ENCODE measurements at places on chromosomes 5 and 9. TPM values are rescaled to one million over a fixed set of nuclear protein-coding genes. Genes with fewer than 3 reads are reported as not detected.

- no peak for DNase-seq
- H3K27ac ChIP-seq = no peak overlapping the region
- no peaks in the 10 kb centered on the region for H3K27me3 ChIP-seq
- H3K36me3 ChIP-seq = no peaks in the 10 kb centered on the region
Measured at GRCh38 chr5:6117212-6117611, 261.1 kb downstream of the MED10 start.

- no peaks in the 10 kb centered on the region for H3K4me1 ChIP-seq
- H3K4me3 ChIP-seq = no peak overlapping the region
- no peaks in the 10 kb centered on the region for H3K27me3 ChIP-seq
- DNase-seq = no peak
- H3K36me3 ChIP-seq = no peaks in the 10 kb centered on the region
- no peak overlapping the region for H3K27ac ChIP-seq
Measured at GRCh38 chr9:129395633-129396364, 217.7 kb upstream of the IER5L start.

The PPIP5K2 gene
- total RNA-seq = 115 TPM

The TRIP13 gene
- total RNA-seq = 108 TPM

The EMB gene
- not detected for total RNA-seq

The CDKN2A gene
- total RNA-seq = 290 TPM

The SLC27A4 gene
- total RNA-seq = 23.3 TPM

GRCh38 chr5:31221001-31221400 lies 27.5 kb downstream of the CDH6 start:
- DNase-seq = no peak
- no peaks in the 10 kb centered on the region for H3K4me1 ChIP-seq
- no peak overlapping the region for H3K27ac ChIP-seq
- no peaks in the 10 kb centered on the region for H3K36me3 ChIP-seq

The AJM1 gene
- 0.11 TPM for total RNA-seq

- no peaks in the 10 kb centered on the region for H3K36me3 ChIP-seq
- no peak overlapping the region for H3K4me3 ChIP-seq
- DNase-seq = no peak
- H3K27me3 ChIP-seq = no peaks in the 10 kb centered on the region
- no peaks in the 10 kb centered on the region for H3K4me1 ChIP-seq
Measured at GRCh38 chr9:6656614-6657300, 11.2 kb upstream of the GLDC start.

- H3K27me3 ChIP-seq = no peaks in the 10 kb centered on the region
- H3K36me3 ChIP-seq = no peaks in the 10 kb centered on the region
- H3K27ac ChIP-seq = no peak overlapping the region
- H3K4me1 ChIP-seq = peaks cover 9% of the 10 kb centered on the region
- H3K4me3 ChIP-seq = no peak overlapping the region
Measured at GRCh38 chr9:123655681-123656423, 274.1 kb downstream of the DENND1A start.

GRCh38 chr9:129491487-129491855 lies 129.4 kb downstream of the C9orf50 start:
- H3K27ac ChIP-seq = peak overlapping the region; percentile 31
- no peak for DNase-seq
- peaks cover 23% of the 10 kb centered on the region for H3K36me3 ChIP-seq
- no peaks in the 10 kb centered on the region for H3K27me3 ChIP-seq

GRCh38 chr5:176549871-176550270 lies 729 bp downstream of the CDHR2 start:
- H3K36me3 ChIP-seq = no peaks in the 10 kb centered on the region
- peaks cover 11% of the 10 kb centered on the region for H3K27me3 ChIP-seq
- DNase-seq = no peak
- no peaks in the 10 kb centered on the region for H3K4me1 ChIP-seq
- no peak overlapping the region for H3K27ac ChIP-seq

The ABLIM3 gene
- total RNA-seq = 32.8 TPM

DNA sequence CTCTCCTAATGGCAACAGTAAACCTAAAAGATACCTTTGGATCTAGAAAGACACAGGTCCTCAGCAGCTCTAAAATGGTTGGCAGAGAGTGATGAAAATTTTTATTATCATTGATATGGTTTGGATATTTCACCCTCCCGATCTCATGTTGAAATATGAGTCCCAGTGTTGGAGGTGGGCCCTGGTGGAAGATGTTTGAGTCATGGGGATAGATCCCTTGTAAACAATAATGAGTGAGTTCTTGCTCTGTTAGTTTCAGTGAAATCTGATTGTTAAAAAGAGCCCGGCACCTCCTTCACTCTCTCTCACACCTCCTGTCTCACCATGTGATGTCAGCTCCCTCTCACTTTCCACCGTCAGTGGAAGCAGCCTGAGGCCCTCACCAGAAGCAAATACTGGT lies 117.7 kb downstream of the FRMD3 start:
- H3K27me3 ChIP-seq = no peaks in the 10 kb centered on the region
- no peak overlapping the region for H3K4me3 ChIP-seq
- H3K4me1 ChIP-seq = peaks cover 27% of the 10 kb centered on the region
- peaks cover 5% of the 10 kb centered on the region for H3K36me3 ChIP-seq

The HDHD3 gene
- 5.8 TPM for total RNA-seq

The IL6ST gene
- 196 TPM for total RNA-seq

The OR1J2 gene
- total RNA-seq = not detected

The PTGR1 gene
- total RNA-seq = 86.8 TPM

- no peak overlapping the region for H3K27ac ChIP-seq
- H3K27me3 ChIP-seq = no peaks in the 10 kb centered on the region
- H3K4me1 ChIP-seq = no peaks in the 10 kb centered on the region
- no peak overlapping the region for H3K4me3 ChIP-seq
- no peak for DNase-seq
- no peaks in the 10 kb centered on the region for H3K36me3 ChIP-seq
Measured at GRCh38 chr9:25654417-25654816, 23.8 kb downstream of the TUSC1 start.

- no peaks in the 10 kb centered on the region for H3K4me1 ChIP-seq
- no peaks in the 10 kb centered on the region for H3K36me3 ChIP-seq
- no peak overlapping the region for H3K4me3 ChIP-seq
- H3K27me3 ChIP-seq = no peaks in the 10 kb centered on the region
- no peak for DNase-seq
- H3K27ac ChIP-seq = no peak overlapping the region
Measured at GRCh38 chr9:34171753-34172535, 6.9 kb upstream of the UBAP1 start.

GRCh38 chr5:150376799-150377771 lies 19.6 kb downstream of the TCOF1 start:
- no peaks in the 10 kb centered on the region for H3K27me3 ChIP-seq
- H3K27ac ChIP-seq = peak overlapping the region; percentile 90
- no peak overlapping the region for H3K4me3 ChIP-seq
- peak; percentile 92 for DNase-seq
- peaks cover 89% of the 10 kb centered on the region for H3K36me3 ChIP-seq

The SPATA31A3 gene
- total RNA-seq = not detected

The HTR1A gene
- not detected for total RNA-seq

- H3K36me3 ChIP-seq = peaks cover 10% of the 10 kb centered on the region
- no peak overlapping the region for H3K4me3 ChIP-seq
- H3K4me1 ChIP-seq = peaks cover 10% of the 10 kb centered on the region
- DNase-seq = peak; percentile 47
Measured at GRCh38 chr5:160287378-160288051, 24.8 kb downstream of the CCNJL start.

DNA sequence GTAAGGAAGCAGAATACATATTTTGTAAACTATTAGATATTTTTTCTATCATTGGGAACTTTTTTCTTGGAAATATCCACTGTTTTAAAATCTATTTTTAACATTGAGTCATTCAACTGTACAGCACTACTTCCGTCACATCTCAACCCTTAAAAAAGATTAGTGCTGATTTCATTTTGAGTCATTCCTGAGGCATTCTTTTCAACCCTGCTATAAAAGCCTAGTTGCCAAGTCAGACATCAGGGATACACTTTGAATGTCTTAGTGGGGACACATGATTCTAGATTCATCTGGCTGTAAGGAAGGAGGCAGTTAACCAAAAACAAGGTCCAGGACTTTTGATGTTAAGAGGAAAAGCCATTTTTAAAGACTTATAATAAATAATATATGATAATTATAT lies 160.9 kb downstream of the GIN1 start:
- peaks cover 27% of the 10 kb centered on the region for H3K4me1 ChIP-seq
- H3K27me3 ChIP-seq = no peaks in the 10 kb centered on the region
- DNase-seq = peak; percentile 50
- peak overlapping the region; percentile 100 for H3K27ac ChIP-seq
- peaks cover 18% of the 10 kb centered on the region for H3K36me3 ChIP-seq
- no peak overlapping the region for H3K4me3 ChIP-seq

DNA sequence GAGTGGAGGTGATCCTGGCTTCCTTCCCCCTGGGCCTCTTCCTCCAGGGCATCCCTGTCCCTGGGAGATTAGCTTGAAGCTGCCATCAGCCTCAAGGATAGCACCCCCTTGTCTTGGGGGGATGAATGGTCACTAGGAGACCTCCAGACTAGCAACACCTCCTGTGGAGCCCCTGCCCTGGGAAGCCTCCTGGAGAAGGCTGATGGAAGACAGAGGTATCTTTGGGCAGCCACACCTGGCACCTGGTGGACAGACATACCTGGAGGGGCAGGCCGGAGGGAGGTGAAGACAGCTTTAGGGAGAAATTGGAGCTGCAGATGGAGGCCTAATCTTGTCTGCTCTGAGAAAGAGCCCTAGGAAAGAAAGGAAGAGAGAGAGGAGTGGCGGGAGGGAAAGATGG lies 9.0 kb upstream of the TTLL11 start:
- H3K36me3 ChIP-seq = no peaks in the 10 kb centered on the region
- no peaks in the 10 kb centered on the region for H3K4me1 ChIP-seq
- no peaks in the 10 kb centered on the region for H3K27me3 ChIP-seq
- H3K27ac ChIP-seq = no peak overlapping the region
- no peak for DNase-seq

The PFN3 gene
- not detected for total RNA-seq

GRCh38 chr5:141958113-141958512 lies at the start of gene PCDH12:
Gene PCDH12, minus strand, starts transcription at chr5:141958202. Its CDS starts 351 bp downstream, at chr5:141957851.
- H3K27ac ChIP-seq = no peak within 1 kb of the TSS
- H3K4me1 ChIP-seq = peaks cover 3% of the 10 kb centered on the region
- H3K36me3 ChIP-seq = no peaks in the 10 kb centered on the region

- H3K4me3 ChIP-seq = no peak overlapping the region
- H3K4me1 ChIP-seq = no peaks in the 10 kb centered on the region
- H3K27ac ChIP-seq = no peak overlapping the region
- no peak for DNase-seq
- no peaks in the 10 kb centered on the region for H3K36me3 ChIP-seq
Measured at GRCh38 chr5:168023191-168023590, 268.3 kb upstream of the WWC1 start.

GRCh38 chr9:96135076-96135752 lies 166.8 kb downstream of the HSD17B3 start:
- no peaks in the 10 kb centered on the region for H3K36me3 ChIP-seq
- DNase-seq = peak; percentile 70
- peak overlapping the region; percentile 66 for H3K27ac ChIP-seq
- no peaks in the 10 kb centered on the region for H3K27me3 ChIP-seq
- no peak overlapping the region for H3K4me3 ChIP-seq
- H3K4me1 ChIP-seq = peaks cover 98% of the 10 kb centered on the region

DNA sequence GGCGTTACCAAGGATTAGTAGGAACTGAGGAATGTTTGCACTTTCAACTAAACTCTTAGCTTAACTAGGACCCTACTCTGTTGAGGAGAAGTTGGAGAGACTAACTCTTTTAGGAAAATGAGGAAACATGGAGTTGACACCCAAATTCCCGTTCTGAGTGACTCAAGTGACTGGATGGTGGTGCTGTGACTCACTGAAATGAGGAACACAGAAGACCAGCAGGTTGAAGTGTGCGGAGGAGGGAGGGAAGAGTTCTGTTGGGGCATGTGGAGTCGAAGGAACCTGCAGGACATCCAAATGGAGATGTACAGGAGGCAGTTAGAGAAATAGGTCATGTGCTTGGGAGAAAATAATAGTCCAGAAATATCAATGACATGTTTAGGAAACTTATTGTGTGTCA lies 8.2 kb downstream of the HEXB start:
- DNase-seq = no peak
- H3K27ac ChIP-seq = no peak overlapping the region
- H3K4me3 ChIP-seq = no peak overlapping the region
- peaks cover 80% of the 10 kb centered on the region for H3K36me3 ChIP-seq

The IFNA2 gene
- total RNA-seq = not detected

DNA sequence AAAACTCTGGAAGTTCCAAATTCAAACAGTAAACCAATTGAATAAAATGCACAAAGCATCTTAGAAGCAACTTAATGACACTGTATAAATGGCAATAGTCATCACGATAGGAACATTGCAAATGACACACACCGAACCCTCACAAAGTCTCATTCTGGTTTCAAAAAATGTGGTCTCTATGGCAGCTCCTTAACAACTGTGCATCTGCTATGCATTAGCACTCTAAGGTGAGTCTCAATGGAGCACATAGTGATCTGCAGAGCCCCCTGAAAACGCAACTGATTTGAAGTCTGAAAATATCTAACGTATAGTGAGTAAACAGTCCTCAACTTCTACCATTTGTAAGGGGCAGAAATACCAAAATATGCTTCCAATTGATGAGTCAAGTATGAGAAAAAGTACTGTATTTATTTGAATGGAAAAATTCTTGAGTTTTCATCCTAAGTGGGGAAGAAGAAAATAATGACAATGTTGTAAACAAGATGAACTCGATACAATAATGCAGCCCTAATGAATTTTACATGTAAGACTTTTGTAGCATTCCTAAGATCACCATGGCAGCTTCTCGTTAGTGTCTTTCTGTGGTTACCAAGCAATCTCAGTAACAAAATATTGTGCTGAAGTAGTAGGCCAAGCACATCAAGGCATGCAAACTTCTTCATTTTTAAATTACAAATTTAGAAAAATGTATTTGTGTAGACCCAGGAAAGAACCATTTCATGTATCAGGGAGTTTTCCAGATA lies 517.5 kb upstream of the FAM174A start:
- no peak overlapping the region for H3K27ac ChIP-seq
- no peaks in the 10 kb centered on the region for H3K36me3 ChIP-seq
- no peaks in the 10 kb centered on the region for H3K4me1 ChIP-seq
- no peaks in the 10 kb centered on the region for H3K27me3 ChIP-seq

- H3K27me3 ChIP-seq = no peaks in the 10 kb centered on the region
- H3K27ac ChIP-seq = no peak overlapping the region
- H3K4me3 ChIP-seq = no peak overlapping the region
- DNase-seq = no peak
- no peaks in the 10 kb centered on the region for H3K4me1 ChIP-seq
Measured at GRCh38 chr5:26645659-26646058, 392.7 kb downstream of the CDH9 start.

DNA sequence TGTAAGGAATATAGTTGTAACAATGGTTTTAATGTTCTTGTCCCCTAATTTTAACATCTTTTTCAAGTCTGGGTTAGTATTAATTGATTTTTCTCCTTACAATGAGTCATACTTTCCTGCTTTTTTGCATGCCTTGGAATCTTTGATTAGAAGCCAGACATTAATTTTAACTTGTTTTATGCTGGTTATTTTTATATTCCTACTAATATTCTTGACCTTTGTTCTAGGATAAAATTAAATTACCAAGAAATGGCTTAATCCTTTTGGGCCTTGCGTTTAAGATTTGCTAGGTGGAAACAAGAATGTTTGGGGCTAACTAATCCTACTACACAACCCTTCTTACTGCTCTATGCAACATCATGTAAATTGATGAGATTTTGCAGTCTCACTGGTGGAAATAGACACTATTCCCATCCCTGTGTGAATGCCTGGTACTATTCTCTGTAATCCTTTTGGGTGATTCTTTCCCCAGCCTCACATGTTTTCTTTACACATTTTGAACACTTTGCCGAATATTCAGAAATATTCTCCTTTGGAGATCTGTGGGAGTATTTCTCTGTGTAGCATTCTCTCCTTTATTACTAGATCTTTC lies 47.2 kb downstream of the ZCCHC7 start:
- H3K4me3 ChIP-seq = no peak overlapping the region
- H3K36me3 ChIP-seq = no peaks in the 10 kb centered on the region

GRCh38 chr9:3277200-3277599 lies 248.6 kb downstream of the RFX3 start:
- H3K27me3 ChIP-seq = no peaks in the 10 kb centered on the region
- H3K4me1 ChIP-seq = no peaks in the 10 kb centered on the region
- H3K36me3 ChIP-seq = no peaks in the 10 kb centered on the region

Measured in SJSA1 (cell line).